ENCODE measurements at places on chromosomes 12 and 14.

DNA sequence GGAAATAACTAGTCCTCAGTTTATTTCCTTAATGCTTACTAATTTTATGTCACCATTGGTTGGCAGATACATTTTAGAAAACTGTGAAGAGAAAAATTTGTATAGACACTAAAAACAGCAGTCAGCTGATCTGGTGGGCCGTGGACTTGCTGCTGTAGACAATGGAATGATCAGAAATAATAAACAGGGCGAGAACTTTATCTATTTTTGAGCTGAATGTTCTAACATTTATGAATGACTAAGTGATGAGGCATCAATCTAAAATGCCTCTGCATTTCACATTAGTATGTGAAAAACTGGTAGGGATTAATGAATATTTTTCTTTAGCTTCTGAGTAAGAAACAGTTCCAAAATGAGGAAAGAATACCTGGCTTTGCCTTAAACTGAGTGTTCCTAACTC lies 24.8 kb upstream of the PKP2 start:
- DNase-seq: no peak

DNA sequence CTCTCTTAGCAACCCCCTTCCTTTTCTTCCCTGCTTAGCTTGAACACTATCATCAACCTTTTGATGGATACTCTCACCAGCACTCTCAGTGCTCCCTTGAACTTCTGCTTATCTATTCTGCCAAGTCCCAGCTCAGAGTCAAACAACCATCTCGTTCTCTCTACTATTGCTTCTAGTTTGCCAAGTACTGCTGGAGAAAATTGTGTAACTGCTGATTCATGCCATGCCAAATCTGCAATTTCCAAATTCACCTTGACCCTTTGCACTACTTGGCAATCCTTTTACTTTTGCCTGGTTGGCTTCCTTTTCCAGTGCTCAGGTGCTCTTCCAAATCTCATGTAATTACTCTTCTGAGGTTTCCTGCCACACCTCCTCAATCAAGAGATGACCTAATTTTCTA lies 2.8 kb upstream of the CCDC196 start:
- no peak for DNase-seq

DNA sequence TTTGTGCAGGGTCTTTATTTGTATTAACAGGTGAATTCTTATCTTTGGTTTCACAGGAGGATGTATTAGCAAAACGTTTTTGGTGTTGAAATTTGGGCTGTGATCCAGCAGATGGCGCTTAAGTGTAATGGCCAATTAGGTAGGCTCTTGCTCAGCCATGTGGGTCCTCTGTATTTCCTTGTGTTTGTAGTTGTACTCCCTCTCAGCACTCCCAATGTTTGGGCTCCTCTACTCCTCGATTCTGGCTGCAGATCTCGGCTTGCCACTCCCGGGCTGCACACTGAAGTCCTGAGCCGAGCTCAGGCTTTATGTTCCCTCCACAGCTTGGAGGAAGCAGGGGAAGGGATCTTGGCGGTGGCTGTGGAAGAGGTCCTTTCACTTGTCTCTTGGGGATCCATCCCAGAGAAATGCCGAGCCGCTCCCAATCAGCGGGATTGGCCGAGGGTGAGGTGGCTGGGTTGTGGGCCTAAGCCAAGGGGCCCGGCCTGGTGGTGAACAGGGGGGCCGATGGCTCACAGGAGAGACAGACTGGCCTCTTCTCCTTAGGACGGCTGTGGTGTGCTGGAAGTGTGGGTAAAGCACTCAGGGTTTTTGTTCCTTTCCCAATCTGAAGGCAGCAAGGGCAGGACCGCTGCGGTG lies 133.7 kb downstream of the AEBP2 start:
- DNase-seq: peak; percentile 57

- no peak for DNase-seq
Measured at GRCh38 chr14:96894966-96895365, 97.8 kb downstream of the VRK1 start.

- DNase-seq: no peak
Measured at GRCh38 chr12:11765421-11765816, 115.9 kb downstream of the ETV6 start.

DNA sequence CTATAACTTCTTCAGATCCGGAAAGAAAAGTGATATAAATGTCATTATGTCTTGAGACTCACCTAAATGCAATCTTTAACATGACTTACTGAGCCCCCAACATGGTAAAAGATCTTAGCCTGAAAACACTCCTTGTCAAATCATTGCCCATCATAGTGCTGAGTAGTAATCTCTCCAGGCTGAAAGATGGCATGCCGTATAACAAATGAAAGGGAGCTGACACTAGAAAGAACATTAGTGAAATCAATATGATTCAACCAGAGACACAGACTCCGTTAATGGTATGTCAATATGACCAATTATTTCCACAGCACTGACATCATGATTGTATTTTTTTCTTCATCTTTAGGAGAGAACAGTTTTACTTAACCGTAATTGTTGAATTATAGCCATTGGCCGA lies 54.4 kb downstream of the BICD1 start:
- DNase-seq: no peak

DNA sequence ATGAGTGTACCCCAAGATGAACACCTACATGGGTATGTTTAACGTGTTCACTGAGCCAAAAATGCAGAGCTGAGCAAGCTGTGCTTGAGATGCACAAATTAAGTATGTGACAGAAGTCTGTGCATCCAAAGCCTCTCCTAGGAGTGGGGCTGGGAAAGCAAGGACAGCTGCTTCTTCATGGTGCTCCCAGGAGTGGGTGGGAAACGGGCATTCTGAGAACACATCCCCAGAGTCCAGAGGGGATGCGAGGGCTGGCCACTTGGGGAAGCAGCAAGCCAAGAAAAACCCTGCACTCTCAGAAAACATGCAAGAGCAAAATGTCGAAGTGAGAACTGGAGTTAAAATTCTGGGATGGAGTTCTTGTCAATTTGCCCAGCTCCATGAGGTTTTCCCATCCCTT lies 414.3 kb downstream of the BCAT1 start:
- DNase-seq: peak; percentile 16

DNA sequence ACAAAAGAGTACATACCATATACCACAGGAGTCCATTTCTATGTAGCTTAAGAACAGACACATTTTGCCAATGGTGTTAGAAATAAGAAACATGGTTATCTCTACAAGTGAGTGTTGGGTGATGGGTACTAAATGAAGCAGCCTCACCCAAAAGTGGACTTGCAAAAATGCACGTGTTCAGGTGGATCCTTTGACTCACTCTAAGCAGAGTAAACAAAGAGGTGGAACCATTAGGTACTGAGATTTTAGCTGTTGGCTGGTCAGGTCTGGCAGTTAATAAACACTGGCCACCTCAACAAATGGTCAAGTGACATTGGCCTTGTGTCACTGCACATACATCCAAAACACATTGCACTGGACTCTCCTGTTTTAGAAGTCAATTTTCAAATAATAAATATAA lies 27.6 kb downstream of the EVL start:
- no peak for DNase-seq

DNA sequence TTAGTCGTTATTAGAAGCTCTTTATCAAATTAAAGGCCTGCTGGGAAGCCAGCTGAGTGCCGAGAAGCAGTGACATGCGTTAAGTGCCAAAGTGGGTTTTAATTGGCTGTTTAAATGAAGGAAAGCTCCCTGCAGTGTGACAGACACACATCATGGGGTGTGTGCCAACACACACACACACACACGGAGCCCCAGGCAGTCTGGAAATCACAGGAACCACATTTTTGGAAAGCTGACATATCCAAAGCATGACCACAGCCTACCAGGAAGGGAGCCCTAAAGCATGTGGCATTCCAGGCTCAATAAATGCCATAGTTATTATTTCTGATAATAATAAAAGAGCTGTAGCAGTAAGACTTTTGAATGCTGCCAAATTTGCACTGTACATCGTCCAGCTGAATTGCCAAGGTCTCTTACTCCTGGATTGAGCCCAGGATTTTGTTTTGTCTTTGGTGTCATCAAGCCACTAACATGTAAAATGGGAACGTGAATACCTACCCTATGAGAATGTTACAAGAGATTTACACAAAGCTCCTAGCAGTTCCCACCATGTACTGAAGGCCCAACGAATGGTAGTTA lies 135.1 kb downstream of the TMEM30B start:
- DNase-seq: no peak

DNA sequence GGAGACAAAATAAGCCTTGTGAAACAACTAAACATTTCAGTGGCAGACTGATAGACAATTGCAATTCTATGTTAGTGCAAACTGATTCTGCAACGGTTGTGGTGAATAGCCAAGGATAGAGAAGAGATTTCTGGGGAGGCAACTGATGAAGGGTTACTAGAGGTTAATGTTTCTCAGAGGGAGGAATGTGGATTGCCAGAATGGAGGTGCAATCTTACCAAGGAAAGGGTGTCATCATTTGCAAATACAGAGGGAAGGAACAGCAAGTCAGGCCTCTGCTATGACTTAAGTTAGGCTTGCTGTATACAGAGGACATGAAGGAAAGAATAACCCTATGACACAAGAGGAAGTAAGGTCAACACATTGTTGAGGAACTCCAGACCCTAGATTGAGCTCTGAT lies 35.8 kb downstream of the CCDC175 start:
- DNase-seq: no peak

Data from WTC11 (cell line).